Amniotic stem cell (primary cell): ENCODE measurements at places on chromosomes 6 and 20.

- no peak for DNase-seq
These were observed 28.3 kb downstream of the RNASET2 start for GRCh38 chr6:166927935-166928643.

DNA sequence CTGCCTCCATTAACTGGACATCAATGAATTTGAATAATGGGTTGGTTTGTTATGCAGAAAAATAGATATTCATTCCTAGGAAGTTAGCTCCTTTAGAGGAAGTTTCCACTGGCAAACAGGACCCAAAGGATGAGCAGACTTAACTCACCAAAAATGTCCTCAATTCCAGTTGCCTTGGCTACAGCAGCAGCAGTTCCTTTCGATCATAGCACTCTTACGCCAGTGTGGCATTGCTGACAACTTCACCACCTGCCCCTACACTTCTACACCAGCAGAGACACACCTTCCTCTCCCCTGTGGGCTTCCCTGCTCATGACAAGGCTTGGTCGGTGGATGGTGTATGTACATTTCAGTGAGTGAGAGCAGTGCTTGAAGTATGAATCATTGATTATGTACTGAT lies 532.8 kb downstream of the QKI start:
- DNase-seq, result no peak

- no peak for DNase-seq
These were observed 4.1 kb upstream of the ZNFX1 start for GRCh38 chr20:49281913-49282467.

DNA sequence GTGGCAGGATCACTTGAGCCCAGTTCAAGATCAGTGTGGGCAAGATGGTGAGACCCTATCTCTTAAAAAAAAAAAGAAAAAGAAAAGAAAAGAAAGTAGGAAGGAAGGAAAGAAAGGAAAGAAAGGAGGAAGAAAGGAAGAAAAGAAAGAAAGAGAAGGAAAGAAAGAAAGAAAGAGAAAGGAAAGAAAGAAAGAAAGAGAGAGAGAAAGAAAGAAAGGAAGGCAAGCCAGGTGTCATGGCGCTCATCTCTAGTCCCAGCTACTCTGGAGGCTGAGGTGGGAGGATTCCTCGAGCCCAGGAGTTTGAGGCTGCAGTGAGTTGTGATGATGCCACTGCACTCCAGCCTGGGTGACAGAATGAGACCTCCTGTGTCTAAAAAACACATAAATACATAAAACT lies 11.5 kb upstream of the SRC start:
- DNase-seq, result no peak

DNA sequence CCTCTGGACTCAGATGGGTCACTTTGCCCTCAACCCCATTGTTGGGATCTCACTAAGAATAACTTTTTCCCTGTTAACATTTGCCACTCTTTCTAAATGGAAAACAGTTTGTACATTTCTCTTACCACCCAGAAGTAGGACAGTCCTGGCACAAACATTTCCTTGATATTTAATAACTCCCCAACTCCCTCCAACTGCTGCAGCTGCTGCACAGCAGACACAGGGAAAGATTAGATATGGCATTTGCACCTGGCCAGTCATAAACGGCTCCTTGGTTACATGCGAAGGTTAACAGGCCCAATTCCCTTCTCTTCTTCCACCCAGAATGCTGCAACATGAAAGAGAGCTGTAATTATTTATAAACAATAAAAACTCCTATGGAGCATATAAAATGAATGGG lies 55.9 kb upstream of the SOX4 start:
- no peak for DNase-seq
